ENCODE measurements at places on chromosomes 6 and 20. TPM values are rescaled to one million over a fixed set of nuclear protein-coding genes. Genes with fewer than 3 reads are reported as not detected.

HLA-F gene
- 5.1 TPM for total RNA-seq

CDC40 gene
- total RNA-seq = 10.2 TPM

BMP2 gene
- 0.24 TPM for total RNA-seq

TUBB2B gene
- total RNA-seq = 15.8 TPM

ENPP3 gene
- not detected for total RNA-seq

All from A549 treated with AZD2906 at 1 μM for 4 hours (cell line).